ENCODE measurements at places on chromosomes 2 and 18.

DNA sequence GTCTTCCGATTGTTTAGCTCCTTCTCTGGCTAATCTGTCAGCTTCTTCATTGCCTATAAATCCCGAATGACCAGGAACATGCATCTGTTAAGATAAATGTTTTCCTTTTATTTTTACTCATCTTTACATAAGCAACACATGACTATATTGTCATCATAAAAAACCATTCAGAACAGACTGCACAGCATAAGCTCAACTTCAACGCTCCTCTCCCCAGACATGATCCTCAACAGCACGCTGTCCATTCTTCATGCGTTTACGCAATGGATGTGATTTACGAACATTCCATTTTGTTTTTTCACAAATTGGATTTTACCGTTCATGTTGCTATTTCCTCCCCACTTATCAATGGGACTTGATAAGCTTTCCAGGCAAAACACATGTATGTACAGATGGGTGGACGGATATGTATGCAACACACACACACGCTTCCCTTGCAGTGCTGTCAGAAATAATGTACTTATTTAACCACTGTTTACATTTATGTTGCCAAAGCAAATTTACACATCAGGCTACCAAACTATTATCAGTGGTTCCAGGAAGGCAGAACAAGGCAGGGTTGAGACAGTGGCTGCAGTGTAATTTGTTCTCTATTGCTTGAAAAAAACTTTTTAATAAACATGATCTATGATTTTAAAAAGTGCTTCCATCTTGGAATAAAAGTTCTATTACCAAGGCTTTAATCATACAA, 12.2 kb downstream of the RNASEH1 start:
- no peak for DNase-seq

GRCh38 chr2:66110086-66110485, 324.8 kb upstream of the MEIS1 start:
- DNase-seq, result no peak

DNA sequence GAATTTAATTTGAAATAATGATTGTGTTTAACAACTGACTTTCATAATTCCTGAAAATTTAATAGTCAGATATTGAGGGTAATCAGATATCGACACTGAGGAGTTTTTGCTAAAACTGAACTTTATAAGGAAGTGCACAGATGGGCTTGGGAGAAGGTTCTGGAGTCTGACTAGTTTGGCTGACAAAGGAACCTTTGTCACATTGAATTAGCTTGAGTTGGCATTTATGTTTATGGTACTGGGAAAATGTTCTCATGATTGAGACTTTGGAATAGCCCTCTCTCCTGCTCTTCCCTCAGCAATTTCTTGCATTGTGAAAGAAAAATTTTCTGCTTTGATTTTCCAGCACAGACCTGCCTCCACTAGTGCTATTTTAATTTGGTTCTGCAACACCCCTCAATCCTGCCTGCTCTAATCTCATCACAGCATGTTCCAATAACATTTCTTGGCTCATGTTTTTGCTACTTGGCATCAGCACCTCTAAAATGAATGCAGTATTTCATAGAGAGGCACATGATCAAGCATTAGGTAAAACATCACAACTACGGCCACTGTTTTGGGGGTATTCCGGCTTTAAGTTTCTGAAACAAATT, 133.9 kb upstream of the FSHR start:
- no peak for DNase-seq

DNA sequence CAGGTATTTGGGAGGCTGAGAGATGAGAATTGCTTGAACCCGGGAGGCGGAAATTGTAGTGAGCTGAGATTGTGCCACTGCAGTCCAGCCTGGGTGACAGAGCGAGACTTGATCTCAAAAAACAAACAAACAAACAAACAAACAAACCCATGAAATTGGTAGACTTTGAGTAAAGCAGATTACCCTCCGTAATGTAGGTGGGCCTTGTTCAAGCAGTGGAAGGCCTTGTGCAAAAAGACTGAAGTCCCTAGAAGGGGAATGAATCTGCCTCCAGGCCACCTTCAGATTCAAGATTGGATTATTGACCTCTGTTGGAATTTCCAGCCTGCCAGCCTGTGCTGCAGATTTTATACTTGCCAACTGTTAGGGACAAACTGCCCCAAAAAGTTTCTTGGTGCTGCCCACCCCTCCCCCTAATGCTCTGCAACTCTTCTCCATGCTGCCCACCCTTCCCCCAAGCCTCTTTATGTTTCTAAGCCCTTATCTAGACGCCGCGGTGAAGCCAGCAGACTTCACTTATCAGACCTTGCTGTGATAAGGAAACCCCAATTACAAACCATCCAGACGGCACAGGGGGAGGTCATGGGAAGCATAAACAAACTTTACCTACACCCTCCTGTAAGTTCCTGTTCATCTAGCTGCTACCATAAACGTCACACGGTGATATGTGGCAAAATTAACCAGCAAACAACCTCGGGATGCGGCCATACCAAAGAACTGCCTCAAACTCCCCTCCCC, 17.0 kb downstream of the CYP27A1 start:
- no peak for DNase-seq

- DNase-seq, result no peak
Observed at GRCh38 chr2:17106418-17106817, 411.8 kb downstream of the RAD51AP2 start.

- no peak for DNase-seq
Observed at GRCh38 chr2:22253171-22253570, 1129.4 kb downstream of the TDRD15 start.

- no peak for DNase-seq
Observed at GRCh38 chr2:68279691-68280090, 27.4 kb upstream of the PPP3R1 start.

- DNase-seq, result no peak
Observed at GRCh38 chr2:120733238-120733932, 2.3 kb upstream of the GLI2 start.

DNA sequence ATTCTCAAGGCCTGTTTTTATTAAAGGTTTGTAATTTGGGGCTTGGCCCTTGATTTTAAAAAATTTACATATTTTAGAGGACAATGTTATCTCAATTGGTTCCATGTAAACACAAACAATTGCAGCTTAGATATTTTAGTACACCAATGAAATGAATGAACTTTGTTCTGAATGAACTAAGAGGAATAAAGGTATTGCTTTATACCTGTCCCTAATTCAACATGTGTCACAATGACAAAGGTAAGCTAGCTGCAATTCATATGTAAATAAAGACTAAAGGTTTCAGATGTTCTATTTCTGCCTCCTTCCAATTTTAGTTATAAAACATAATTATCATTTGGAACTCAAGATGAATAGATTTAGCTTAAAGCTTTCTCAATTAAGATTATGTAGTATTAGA, 11.4 kb downstream of the HOXD1 start:
- DNase-seq, result no peak
